ENCODE measurements at places on chromosomes 13 and 19. TPM values are rescaled to one million over a fixed set of nuclear protein-coding genes. Genes with fewer than 3 reads are reported as not detected.

Gene NAPA
- total RNA-seq, result 113 TPM

Gene IGFL3
- not detected for total RNA-seq

Gene SIGLEC8
- not detected for total RNA-seq

Gene ATP4B
- not detected for total RNA-seq

Gene CKM
- total RNA-seq, result not detected

Gene F2RL3
- 0.13 TPM for total RNA-seq
